ENCODE measurements at places on chromosomes 11 and 22.
A peak's percentile ranks its signal among the peaks of the same experiment; 100 is the strongest.

DNA sequence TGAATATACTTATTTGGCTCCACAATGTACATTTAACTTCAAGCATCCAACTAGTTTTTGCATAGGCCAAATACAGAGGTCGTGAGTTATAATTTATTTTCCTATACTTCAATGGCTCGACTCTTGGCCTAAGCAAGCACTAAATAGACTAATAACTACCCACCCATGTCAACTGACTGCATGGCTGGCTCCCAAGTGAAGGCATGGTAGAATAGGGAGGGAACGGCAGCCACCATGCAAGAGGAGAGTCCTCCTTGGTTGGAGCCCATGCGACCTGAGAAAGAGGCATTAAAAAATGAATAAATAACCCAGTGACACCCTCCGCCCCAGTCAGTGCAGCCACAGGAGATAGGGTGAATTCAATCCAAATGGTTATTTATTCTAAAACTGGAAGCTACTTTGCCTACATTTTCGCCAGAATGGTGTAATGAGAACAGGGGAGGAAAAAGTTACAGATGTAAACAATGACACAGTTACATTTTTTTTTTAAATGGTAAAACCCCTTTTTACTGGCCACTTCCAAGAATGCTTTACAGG is 4.9 kb downstream of the GNG3 start:
- no peak for DNase-seq

DNA sequence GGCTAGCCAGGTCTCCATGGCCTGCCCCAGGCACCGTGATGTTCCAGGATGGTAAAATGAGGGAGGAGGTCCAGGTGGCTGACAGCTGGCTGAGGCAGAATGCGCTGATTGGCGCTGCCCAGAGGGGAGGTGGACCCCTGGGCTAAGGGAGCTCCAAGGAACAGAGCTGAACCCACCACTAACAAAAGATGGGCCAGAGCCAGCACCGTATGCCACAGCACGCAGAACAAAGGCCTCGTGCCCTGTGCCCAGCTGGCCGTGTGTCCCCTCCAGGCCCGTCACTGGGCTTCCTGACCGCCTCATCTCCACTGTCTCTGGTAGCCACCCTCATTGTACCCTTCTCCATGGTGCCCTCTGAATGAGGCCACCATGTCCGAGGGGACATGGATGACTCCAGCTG is 19.6 kb upstream of the PRODH start:
- DNase-seq: no peak

- no peak for DNase-seq
These were observed 6.3 kb downstream of the FDX1 start for GRCh38 chr11:110435780-110436717.

- peak; percentile 19 for DNase-seq
These were observed at the start of gene B4GALNT4 for GRCh38 chr11:369336-370018. Gene B4GALNT4, plus strand, starts transcription at chr11:369499. Its CDS starts 305 bp downstream, at chr11:369804.

GRCh38 chr11:59854871-59855270 is 9.6 kb upstream of the CBLIF start:
- no peak for DNase-seq

- DNase-seq: no peak
These were observed 346.0 kb upstream of the PLET1 start for GRCh38 chr11:112606656-112607055.

DNA sequence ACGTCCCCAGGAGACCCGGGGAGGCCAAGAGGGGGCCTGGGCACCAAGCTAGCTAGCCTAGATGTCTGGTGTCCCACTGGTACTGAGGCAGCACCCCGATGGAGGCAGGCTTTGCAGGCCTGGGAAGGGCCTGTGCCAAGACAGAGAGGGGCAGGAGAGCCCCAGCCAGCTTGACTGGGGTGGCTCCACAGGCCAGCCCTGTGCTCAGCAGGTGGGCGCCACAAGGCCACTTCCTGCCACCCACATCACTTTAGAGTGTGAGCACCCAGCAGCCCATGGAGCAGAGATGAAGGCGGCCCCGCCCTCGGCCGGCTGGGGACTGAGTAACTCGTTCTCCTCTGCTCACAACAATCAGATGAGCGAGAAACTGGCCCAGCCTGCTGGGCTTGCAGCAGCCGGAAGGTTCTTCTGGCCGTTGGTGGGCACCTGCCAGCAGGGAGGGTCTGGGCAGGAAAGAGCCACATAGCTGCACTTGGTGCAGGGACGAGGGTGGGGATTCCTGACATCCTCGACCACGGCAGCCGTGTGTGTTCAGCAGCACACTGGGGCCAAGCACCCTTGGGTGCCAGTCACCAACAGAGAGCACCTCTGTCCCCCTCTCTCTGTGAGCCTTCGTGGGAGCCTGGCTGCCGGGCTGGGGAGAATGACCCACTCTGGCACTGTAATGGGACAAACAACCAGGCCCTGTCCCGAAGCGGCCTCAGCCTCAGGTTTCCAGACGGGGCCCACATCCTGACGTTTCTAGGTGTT is 7.6 kb downstream of the OSBPL5 start:
- DNase-seq: no peak

DNA sequence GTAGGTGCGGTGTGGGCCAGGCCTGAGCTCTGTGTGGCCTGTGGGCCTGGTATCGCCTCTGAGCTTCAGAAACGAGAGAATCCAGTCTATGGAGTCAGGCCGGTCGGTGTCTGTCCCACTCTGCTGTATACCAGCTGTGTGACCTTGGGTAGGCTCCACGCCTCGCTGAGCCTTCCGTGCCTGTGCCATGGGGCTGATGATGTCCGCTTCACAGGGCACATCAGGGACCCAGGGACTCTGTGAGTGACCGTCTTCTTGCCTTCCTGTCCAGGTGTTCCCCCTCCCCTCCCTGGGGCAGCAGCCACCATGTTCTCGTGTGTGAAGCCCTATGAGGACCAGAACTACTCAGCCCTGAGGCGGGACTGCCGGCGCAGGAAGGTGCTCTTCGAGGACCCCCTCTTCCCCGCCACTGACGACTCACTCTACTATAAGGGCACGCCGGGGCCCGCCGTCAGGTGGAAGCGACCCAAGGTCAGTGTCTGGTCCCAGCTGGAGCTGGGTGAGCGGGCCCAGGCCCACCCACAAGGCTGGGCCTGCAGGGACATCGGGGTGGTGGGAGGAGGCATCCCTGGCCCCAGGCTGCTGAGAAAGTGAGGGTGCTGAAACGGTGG is 17.9 kb downstream of the CAPN5 start:
- no peak for DNase-seq

GRCh38 chr22:32067613-32068012 is 24.6 kb downstream of the SLC5A1 start:
- DNase-seq: no peak

GRCh38 chr11:101346591-101346990 is 217.0 kb upstream of the PGR start:
- no peak for DNase-seq

GRCh38 chr22:36741204-36741793 is 34.6 kb downstream of the IFT27 start:
- DNase-seq: no peak

GRCh38 chr11:73201249-73201648 is 16.8 kb upstream of the P2RY2 start:
- DNase-seq: no peak

DNA sequence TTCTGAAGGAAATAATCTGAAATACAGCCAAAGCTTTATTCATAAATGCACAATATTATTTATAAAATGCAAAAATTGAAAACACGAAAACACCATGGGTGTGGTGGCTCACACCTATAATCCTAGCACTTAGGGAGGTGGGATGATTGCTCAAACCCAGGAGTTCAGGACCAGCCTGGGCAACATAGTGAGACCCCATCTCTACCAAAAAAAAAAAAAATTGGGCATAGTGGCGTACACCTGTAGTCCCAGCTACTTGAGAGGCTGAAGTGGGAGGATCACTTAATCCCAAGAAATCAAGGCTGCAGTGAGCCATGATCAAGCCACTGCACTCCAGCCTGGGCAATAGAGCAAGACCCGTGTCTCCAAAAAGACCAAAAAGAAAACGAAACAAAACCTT is 5.2 kb upstream of the RDX start:
- no peak for DNase-seq

GRCh38 chr22:39013942-39014722 is at the start of gene APOBEC3C:
Gene APOBEC3C, plus strand, starts transcription at chr22:39014257. Its CDS starts 106 bp downstream, at chr22:39014363.
- DNase-seq: peak; percentile 84

GRCh38 chr11:12110714-12111548 is 541 bp downstream of the MICAL2 start:
- peak; percentile 19 for DNase-seq

- no peak for DNase-seq
These were observed 44.9 kb downstream of the MACROD1 start for GRCh38 chr11:64120951-64121569.

DNA sequence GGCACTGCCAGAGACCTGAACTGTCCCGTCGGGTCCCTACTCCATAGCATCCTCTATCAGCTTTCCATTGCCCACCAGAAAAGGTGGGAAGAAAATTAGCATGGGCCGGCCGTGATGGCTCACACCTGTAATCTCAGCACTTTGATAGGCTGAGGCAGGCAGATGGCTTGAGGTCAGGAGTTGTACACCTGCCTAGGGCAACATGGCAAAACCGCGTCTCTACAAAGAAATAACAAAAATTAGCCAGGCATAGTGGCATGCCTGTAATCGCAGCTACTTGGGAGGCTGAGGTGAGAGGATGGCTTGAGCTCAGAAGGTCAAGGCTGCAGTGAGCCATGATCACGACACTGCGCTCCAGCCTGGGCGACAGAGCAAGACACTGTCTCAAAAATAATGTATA is 3.5 kb downstream of the SLC25A18 start:
- no peak for DNase-seq

DNA sequence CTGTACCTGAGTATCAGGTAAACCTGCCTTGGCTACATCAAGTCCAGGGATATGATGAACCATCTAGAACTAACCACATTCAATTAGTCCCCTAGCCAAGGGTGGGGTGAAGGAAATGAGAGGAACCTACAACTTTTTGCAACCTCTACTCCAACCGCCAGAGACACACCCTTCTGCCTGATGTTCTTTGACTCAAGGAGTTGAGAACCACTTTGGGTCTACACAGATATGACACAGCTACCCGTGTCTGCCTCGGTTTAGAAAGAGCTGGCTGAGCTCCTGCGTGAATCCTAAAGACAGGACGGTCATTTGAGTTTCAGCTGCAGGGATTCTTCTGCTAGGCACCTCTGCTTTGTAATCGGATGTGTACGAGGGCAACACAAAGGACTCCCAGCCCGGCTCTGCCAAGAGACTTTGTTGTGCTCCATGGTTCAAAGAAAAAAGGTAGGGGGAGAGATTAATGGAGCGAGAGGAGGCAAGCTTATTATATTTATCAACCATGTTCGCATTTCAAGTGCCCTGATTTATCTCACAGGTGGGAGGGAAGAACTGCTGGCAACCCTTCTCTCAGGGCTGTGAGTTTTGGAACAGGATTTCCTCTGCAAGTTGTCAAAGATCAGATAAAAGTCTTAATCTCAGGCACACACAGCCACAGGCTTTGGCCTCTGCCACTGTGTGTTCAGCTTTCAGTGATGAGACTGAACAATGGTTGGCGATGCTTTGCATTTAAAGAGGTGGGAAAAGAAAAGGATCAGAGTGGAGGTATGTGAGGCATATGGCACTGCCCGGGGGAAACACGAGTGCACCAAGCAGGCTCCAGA is 35.1 kb downstream of the FLI1 start:
- DNase-seq: no peak

GRCh38 chr22:27475548-27475897 is 326.0 kb downstream of the MN1 start:
- DNase-seq: no peak

- DNase-seq: no peak
These were observed 70.8 kb downstream of the PANX1 start for GRCh38 chr11:94199136-94200130.

GRCh38 chr11:2816941-2817421 is 68.6 kb downstream of the CDKN1C start:
- DNase-seq: no peak

- no peak for DNase-seq
These were observed 6.5 kb downstream of the ZFTA start for GRCh38 chr11:63761931-63762653.

GRCh38 chr22:49968313-49968830 is 7.8 kb downstream of the PIM3 start:
- DNase-seq: no peak

GRCh38 chr11:103317118-103317517 is 207.9 kb downstream of the DYNC2H1 start:
- no peak for DNase-seq

- no peak for DNase-seq
These were observed 17.8 kb upstream of the GRIA4 start for GRCh38 chr11:105592035-105592434.

DNA sequence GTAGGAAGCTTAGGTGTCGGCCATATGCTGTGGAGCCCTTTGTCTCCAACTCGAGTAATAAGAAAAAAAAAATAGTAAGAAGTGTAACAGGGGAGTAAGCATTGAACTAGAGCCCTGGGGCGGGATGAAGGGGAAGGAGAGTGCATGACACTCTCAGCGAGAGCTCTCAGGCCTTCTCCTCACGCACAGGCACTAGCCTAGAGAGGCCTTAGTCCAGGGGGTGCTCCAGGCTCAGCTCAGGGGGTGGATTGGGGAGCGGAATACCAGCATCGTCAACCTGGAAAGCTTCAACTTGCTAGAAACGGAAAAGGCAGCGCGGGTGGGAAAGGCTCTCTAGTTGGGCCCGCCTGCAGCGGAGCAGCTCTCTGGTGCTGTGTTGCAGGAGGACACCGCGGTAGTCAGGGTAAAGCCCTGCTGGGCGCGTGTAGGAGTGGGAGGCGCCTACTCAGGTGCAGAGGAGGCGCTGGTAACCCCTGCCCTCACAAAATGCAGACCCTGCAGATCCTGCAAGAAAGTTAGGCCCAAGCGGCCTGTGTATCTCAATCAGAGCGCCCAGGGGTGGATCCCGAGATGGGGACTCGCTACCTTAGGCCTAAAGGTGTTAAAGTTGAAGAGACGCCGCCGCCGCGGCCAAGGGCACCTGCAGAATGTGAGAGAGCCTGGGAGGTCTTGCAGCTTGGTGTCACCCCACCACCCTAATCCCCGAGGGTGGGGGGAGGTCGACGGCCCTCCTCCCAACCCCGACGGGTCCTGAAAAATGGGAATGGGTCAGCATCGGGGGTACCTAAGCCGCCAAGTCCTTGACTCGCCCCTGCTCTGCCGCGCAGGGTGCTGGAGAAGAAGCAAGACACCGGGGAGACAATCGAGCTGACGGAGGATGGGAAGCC is 2.8 kb downstream of the SLC17A6 start:
- DNase-seq: no peak

DNA sequence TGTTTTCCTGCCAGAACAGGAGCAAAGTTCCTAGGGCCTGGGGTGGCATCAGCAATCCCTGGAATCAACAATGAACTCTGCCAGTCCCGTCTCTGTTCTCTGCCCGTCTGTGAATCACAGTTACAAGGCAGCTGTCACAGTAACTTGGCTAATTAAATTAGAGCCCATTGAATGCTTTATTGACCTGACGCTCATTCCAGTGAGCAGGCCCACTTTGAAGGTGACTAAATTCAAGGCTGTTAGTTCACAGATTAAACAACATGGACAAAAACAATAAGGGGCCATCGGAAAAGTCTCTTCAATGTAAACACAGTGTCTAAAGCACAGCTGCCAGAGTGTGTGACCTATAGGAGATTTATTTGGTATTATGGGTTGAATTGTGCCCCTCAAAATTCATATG is 17.7 kb upstream of the TMPRSS5 start:
- DNase-seq: no peak

All from CD4-positive, alpha-beta T cell treated with Interleukin-1 beta for 1 hour (primary cell).